ENCODE measurements at places on chromosomes 11 and 22.

GRCh38 chr22:26615830-26616435 is 1.9 kb downstream of the CRYBB1 start:
- DNase-seq, result no peak

GRCh38 chr11:34028425-34028824 is 23.1 kb upstream of the CAPRIN1 start:
- DNase-seq, result no peak

- no peak for DNase-seq
Observed at GRCh38 chr22:45562537-45563361, 60.1 kb downstream of the FBLN1 start.

DNA sequence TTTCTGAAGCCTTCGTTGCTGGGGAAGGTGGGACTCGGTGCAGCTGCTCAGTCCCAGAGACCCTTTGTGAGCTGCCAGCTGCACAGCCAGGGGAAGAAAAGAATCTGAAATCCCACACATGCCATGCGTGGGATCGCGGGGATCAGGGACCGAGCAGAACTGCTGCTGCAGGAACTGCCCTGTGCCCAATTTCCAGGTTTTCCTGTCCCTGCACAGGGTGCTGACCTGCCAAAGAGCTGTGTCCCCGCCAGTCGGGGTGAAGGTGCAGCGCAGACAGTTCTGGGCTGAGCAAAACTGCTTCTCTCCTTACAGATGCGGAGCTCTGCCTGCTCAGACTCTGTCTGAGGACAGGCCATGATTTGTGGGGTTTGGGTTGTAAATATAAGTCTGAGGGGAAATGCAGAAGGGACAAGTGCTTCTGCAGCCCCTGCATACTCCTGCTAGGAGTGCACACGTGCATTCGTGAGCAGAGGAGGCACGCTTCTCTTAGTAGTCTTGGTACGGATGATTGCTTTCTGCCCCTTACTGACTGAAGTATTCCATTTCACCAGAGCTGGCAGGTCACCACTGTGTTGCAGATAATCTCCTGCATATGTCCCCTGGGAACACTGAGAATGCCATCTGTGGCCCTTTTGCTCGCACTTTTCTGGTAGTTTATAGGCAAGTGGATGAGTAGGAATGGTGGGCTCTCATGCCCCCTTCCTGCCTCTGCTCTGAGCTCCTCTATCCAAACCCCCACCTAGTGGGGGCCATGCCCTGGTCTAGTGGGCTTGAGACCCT is 141.4 kb downstream of the PARVA start:
- DNase-seq, result no peak

- no peak for DNase-seq
Observed at GRCh38 chr11:76713499-76713898, 43.0 kb upstream of the LRRC32 start.

DNA sequence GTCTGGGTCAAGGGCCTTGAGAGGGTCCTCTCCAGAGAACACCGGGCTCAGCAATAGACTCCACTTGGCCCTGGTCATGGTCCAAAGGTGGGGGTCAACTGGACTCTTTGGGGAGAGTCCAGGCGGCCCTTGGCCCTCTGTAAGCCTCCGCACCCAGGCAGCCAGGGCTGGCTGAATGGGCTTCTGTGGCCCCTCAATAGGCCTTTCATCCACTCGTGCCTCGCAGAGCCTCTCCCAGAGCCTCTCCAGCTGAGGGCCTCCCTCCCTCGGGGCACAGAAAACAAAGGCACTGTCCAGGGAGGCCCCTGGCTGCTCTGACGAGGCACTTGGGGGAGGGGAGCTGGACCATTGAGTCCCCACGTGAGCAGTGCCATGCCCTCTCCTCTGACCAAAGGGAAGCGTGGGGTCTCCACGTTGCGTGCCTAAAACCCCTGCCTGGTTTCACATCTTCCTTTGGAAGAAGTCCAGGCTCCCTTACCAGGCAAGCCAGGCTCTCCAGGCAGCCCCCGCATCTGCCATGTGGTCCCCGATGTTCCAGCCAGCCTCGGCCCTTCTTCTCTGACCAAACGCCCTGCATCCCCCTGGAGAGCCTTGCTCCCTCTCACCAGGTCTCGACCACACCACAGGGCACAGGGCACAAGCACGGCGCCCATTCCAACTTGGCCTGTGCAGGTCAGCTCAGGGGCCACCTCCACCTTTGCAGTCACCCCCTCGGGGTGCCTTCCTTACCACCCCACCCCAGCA is 15.5 kb downstream of the KIAA0930 start:
- DNase-seq, result no peak

GRCh38 chr11:72753341-72754148 is 1.3 kb upstream of the ARAP1 start:
- DNase-seq, result no peak

GRCh38 chr11:128544471-128545051 is 42.8 kb downstream of the ETS1 start:
- no peak for DNase-seq

DNA sequence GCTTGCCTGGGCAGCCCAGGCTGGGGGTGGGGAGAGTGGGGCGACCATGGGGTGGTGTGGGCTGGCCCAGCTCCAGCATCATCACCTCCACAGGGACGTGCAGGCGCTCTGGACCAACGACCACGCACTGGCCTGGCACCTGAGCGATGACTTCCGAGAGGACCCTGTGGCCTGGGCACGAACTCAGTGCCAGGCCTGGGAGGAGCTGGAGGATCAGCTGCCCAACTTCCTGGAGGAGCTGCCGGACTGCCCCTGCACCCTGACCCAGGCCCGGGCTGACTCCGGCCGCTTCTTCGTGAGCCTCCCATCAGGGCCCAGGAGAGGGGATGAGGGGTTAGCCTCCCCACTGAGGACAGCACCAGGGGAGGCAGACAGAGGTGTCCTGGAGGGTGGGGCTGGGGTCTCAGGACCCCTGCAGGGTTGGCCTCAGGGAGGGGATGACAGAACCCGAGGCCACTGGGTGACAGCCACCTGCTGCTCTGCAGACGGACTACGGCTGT is 3.8 kb downstream of the SUSD2 start:
- no peak for DNase-seq

DNA sequence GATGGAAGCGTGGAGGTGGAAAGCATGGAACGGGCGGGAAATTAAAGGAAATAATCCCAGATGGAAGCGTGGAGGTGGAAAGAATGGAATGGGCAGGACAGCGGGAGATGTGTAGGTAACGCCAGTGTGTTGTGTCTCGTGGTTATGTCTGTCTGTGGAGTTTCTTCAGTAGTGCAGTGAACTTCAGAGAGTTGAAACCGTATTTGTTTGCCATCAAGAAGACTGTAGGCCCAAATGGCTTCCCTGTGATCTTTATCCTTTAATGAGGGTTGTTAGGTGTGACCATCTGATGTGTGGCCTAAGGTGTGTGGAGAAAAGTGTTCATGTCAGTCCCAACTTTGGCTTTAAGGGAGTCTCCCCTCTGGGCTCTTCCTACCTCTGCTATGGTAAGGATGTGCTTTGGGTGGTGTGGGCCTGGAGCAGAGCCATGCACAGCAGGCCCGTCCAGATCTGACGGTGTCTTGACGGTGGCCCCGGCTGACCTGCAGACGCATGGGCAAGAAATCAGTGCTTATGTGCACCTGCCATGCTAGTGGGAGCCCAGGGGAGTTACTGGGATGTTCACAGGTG is 39.6 kb downstream of the AP2A2 start:
- DNase-seq, result no peak

GRCh38 chr22:47053726-47054141 is 291.3 kb downstream of the TBC1D22A start:
- no peak for DNase-seq

Data from stimulated activated CD8-positive, alpha-beta memory T cell treated with anti-CD3 and anti-CD28 coated beads, Interleukin-15, amount 100 ng/mL, for 1 hour (primary cell).